Stimulated activated CD8-positive, alpha-beta memory T cell treated with anti-CD3 and anti-CD28 coated beads, Interleukin-7, amount 100 ng/mL, for 1 hour (primary cell): ENCODE measurements at places on chromosomes 5 and 9.

DNA sequence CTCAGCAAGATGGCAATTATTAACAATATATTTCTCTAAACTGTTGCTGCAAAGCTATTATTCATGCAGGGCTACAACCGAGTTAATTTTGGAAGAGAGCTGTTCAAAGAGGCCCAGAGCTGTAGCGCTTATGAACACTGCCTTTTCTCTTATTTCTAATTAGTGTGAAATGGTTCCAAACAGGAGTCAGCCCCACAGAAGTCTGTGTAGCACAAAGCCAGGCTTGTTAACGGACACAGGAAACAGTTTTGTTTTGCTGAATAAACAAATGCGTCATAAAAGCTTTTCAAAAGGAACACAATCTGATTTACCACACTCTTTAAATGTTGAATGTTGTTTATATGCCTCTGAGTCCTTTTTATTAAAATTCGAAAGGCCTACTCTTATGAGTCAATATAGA is 396.5 kb downstream of the ANXA1 start:
- DNase-seq: no peak

DNA sequence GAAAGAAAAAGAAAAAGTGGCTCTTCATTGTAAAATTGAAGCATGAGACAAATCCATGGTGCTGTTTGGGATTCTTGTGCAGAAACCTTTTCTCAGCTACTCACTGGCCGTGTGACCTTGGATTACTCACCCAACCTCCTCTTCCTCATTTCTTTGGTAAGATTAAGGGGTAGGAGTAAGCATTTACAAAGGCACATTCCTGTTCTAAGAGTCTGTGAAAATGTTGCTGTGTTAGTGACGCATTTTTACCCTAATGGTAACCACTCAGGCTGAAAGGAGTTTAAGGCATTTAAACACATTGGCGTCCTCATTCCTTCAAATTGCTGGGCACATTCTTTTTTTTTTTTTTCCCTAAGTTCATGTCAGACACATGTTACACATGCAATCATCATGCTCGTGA is 4.3 kb downstream of the RAI14 start:
- DNase-seq: no peak

GRCh38 chr9:84780385-84780784 is 110.9 kb downstream of the NTRK2 start:
- no peak for DNase-seq

DNA sequence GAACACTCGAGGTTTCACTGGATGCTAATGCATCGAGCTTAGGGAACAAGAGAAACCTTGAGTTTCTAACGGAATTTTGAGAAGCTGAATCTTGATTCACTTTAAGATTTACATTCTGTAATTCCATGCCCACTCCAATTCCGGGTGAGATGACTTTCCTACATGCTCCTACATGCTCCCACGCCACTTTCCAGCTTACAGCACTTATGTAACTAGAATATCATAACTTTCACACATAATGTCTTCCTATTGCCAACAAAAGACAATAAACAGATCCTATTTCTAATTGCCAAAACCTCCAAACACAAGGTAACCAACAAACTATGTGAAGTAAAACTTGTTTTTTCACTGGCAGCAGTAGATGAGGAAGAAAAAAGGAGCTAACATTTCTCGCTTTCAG is 72.9 kb downstream of the ECPAS start:
- no peak for DNase-seq

DNA sequence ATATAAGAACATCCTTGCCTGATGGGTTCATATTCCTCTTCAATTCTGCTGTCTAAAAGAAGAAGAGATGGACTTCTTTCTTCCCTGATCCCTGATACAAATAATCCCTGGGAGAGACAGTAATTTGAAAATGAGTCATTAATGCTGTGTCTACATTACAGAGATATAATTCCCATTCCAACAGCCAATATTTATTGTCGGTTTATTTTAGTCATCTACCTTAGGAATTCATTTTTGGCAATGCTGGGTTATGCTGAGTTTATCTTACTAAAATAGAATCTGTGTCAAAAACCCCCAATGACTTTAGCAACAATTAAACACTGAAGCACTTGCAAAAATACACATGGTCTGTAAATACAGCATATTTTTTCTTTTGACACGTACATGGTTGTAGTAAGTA is 23.9 kb downstream of the ZNF474 start:
- no peak for DNase-seq

DNA sequence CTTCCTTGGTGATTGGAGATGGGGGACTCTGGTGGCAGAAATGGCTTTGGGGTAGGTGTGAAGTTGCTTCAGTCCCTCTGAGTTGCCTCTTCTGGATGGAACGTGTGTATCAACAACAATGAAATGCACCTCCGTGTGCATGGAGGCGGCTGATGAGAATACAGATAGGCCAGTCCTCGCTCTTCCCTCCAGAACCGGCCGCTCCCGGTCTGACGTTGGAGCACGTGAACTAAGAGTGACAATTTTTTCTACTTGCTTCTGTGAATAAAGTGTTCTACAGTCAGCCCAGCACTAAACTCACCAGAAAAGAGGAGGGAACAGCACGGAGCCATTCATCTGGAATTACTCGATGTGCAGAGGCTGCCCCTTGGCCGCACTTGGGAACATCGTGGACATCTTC is 90.7 kb downstream of the ANKRD33B start:
- DNase-seq: no peak
